ENCODE measurements at places on chromosomes 11 and 22. TPM values are rescaled to one million over a fixed set of nuclear protein-coding genes. Genes with fewer than 3 reads are reported as not detected.
A peak's percentile ranks its signal among the peaks of the same experiment; 100 is the strongest.

The ALKBH8 gene
- total RNA-seq: 11.4 TPM

The SLC17A6 gene
- total RNA-seq: not detected

The KREMEN1 gene
- total RNA-seq: 13.5 TPM

The GNAZ gene
- 15.7 TPM for total RNA-seq

GRCh38 chr11:10498426-10499250 lies 42.3 kb downstream of the RNF141 start:
- H3K27ac ChIP-seq: no peak overlapping the region
- H3K4me3 ChIP-seq: no peak overlapping the region
- H3K4me1 ChIP-seq: no peaks in the 10 kb centered on the region
- H3K36me3 ChIP-seq: no peaks in the 10 kb centered on the region
- no peak for DNase-seq
- no peaks in the 10 kb centered on the region for H3K27me3 ChIP-seq

DNA sequence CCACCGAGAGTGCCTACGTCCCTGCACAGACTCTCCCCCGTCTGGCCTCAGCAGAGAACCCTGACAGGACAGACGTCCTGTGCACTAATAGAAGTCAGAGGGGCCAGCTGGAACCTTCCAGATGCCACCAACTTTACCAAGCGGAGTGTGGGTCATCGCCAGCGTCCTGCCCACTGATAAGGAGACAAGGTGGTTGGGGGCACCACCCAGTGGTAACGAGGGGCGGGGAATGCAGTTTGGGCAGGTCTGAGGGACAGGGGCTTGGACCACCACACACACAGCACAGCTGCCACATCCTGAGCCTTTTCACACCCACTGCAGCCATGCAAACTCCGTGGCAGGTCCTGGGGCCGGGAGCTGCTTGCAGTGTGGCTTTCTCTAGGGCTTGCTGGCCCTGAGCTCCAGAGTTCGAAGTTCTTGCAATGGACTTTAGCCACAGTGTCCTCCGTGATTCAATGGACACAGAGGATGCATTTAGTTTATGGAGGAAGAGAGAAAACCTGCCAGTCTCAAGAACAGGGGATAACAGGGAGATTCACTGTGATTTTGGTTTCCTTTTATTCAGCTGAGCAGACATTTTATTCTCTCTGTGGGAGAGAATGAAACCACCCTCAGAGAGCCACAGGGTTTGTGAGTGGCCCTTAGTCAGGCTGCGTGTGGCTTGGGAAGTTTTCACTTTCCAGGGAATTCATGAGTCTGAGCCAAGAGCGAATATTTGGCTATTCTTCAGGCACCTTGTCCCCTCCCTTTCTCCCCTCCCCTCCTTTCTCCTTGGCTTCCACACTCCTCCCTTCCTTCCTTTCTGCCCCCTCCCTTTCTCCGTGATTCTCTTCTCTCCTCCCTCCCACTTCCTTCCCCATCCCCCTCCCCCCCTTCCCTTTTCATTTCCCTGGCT lies 13.1 kb downstream of the MRGPRG start:
- DNase-seq: no peak
- no peaks in the 10 kb centered on the region for H3K36me3 ChIP-seq
- H3K27ac ChIP-seq: no peak overlapping the region
- H3K4me3 ChIP-seq: no peak overlapping the region

- no peak for DNase-seq
- H3K36me3 ChIP-seq: no peaks in the 10 kb centered on the region
- H3K27me3 ChIP-seq: no peaks in the 10 kb centered on the region
- H3K4me3 ChIP-seq: no peak overlapping the region
These were observed 48.2 kb downstream of the MOB2 start for GRCh38 chr11:1438261-1438966.

DNA sequence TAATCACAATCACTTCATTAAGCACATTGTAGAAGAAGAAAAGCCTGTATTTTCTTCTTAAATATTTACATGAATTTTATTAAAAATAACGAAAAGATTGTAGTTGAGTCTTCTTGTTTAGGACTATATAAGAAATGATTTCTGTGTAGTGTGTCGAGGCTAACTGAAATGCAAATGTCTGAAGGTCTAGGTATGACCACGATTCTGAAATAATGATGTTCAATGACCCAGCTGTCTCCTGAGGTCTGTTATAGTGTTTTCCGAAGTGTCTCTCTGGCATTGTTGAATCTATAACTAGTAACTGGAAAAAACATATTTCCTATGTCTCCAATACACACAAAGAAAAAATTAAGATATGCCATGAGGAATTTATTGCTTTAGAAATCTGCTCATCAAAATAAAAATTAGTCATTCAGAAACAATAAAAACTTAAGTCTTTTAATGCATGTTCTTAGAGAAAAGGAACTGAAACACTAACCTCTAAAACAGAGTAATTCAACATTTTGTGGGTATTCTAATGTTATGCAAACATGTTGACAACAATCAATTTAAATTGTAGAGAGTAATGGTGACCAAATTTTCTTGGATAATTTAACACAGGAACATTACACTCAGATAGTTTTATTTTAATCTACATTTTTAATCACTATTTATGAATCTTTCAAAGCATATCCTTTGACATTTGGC lies 55.0 kb downstream of the CASP12 start:
- no peak overlapping the region for H3K4me3 ChIP-seq
- no peak overlapping the region for H3K27ac ChIP-seq
- DNase-seq: no peak

GRCh38 chr22:22944268-22944985 lies 56.8 kb downstream of the IGLL5 start:
- no peaks in the 10 kb centered on the region for H3K4me1 ChIP-seq
- H3K36me3 ChIP-seq: no peaks in the 10 kb centered on the region
- no peak overlapping the region for H3K27ac ChIP-seq
- H3K27me3 ChIP-seq: peaks cover 7% of the 10 kb centered on the region
- no peak overlapping the region for H3K4me3 ChIP-seq

GRCh38 chr22:30882184-30882717 lies 86.3 kb downstream of the MORC2 start:
- no peaks in the 10 kb centered on the region for H3K4me1 ChIP-seq
- H3K27me3 ChIP-seq: no peaks in the 10 kb centered on the region
- no peak for DNase-seq
- no peak overlapping the region for H3K27ac ChIP-seq

- no peaks in the 10 kb centered on the region for H3K4me1 ChIP-seq
- H3K27ac ChIP-seq: no peak overlapping the region
- no peak overlapping the region for H3K4me3 ChIP-seq
- H3K27me3 ChIP-seq: no peaks in the 10 kb centered on the region
- no peak for DNase-seq
These were observed 27.5 kb downstream of the LINC01488 start for GRCh38 chr11:69508974-69509373.

DNA sequence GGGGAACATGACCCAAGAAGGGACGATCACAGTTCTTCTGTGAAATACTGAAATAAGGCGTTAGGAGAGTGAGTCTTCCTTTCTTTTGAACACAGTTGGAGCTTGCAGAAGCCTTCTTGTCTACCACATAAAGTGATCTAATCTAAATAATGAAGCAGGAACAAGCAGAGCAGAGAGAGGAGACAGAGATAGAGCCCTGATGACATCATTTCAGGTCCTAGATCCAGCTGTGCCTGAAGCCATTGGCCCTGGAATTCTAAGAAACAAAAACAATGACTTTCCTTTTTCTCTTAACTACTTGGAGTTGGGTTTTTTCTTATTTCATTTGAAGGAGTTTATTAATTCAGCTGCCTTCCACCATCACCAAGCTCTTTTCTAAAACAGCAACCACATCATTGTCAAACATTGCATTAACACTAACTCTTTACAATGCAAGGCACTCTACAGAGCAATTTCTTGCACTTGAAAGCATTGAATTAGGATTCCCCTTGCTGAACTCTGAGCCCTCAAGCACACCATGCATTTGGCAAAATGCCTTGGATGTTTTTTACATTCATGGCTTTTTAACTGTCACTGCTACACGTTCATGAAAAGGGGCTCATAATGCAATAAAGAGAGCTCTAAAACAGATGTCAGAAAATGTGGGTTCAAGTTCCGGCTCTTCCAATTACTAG lies 117.2 kb upstream of the TIMP3 start:
- H3K27me3 ChIP-seq: no peaks in the 10 kb centered on the region
- H3K4me1 ChIP-seq: no peaks in the 10 kb centered on the region
- H3K27ac ChIP-seq: no peak overlapping the region

- no peaks in the 10 kb centered on the region for H3K4me1 ChIP-seq
- DNase-seq: no peak
- H3K4me3 ChIP-seq: no peak overlapping the region
- no peaks in the 10 kb centered on the region for H3K36me3 ChIP-seq
- no peak overlapping the region for H3K27ac ChIP-seq
- no peaks in the 10 kb centered on the region for H3K27me3 ChIP-seq
These were observed 13.1 kb downstream of the RAB6A start for GRCh38 chr11:73747762-73748161.

- H3K27ac ChIP-seq: no peak overlapping the region
- DNase-seq: no peak
- H3K4me1 ChIP-seq: peaks cover 6% of the 10 kb centered on the region
- no peaks in the 10 kb centered on the region for H3K36me3 ChIP-seq
- H3K27me3 ChIP-seq: no peaks in the 10 kb centered on the region
These were observed 66.0 kb downstream of the TBC1D22A start for GRCh38 chr22:46828323-46828900.

DNA sequence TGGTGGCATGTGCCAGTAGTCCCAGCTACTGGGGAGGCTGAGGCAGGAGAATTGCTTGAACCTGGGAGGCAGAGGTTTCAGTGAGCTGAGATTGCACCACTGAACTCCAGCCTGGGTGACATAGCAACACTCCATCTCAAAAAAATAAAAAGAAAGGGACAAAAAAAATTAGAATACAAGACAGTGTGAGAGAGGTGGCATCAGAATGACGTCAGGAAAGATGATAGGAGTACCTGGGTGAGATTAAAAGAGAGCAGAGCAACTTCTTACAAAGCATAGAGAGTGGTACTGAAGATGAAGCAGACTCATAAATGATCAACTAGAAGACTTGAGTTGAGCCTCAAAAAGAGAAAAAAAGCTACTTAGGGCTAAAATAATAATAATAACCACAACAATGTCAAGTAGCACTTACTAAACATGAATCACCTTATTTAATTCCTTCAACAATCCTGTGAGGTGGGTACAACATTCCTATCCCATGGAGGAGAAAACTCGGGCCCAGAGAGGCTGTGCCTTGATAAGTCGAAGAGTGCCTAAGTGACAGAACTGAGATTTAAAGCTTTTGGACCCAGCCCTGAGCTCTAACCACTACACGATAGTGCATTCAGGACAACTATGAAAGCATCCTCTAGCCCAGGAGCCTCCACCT lies 5.2 kb upstream of the SLN start:
- no peak for DNase-seq
- no peaks in the 10 kb centered on the region for H3K4me1 ChIP-seq
- H3K36me3 ChIP-seq: no peaks in the 10 kb centered on the region

GRCh38 chr22:19717691-19718455 lies 3.6 kb downstream of the SEPTIN5 start:
- H3K27me3 ChIP-seq: no peaks in the 10 kb centered on the region
- H3K4me1 ChIP-seq: peaks cover 9% of the 10 kb centered on the region
- H3K36me3 ChIP-seq: no peaks in the 10 kb centered on the region
- peak; percentile 72 for DNase-seq
- H3K4me3 ChIP-seq: peak overlapping the region; percentile 68
- peak overlapping the region; percentile 70 for H3K27ac ChIP-seq
